ENCODE measurements at places on chromosomes 5 and 9.

GRCh38 chr5:11248966-11249365 lies 487.9 kb upstream of the DAP start:
- no peak for DNase-seq

- no peak for DNase-seq
These were observed 140.8 kb downstream of the SLC12A2 start for GRCh38 chr5:128224336-128224735.

GRCh38 chr9:14029806-14030374 lies 284.1 kb downstream of the NFIB start:
- DNase-seq: no peak

DNA sequence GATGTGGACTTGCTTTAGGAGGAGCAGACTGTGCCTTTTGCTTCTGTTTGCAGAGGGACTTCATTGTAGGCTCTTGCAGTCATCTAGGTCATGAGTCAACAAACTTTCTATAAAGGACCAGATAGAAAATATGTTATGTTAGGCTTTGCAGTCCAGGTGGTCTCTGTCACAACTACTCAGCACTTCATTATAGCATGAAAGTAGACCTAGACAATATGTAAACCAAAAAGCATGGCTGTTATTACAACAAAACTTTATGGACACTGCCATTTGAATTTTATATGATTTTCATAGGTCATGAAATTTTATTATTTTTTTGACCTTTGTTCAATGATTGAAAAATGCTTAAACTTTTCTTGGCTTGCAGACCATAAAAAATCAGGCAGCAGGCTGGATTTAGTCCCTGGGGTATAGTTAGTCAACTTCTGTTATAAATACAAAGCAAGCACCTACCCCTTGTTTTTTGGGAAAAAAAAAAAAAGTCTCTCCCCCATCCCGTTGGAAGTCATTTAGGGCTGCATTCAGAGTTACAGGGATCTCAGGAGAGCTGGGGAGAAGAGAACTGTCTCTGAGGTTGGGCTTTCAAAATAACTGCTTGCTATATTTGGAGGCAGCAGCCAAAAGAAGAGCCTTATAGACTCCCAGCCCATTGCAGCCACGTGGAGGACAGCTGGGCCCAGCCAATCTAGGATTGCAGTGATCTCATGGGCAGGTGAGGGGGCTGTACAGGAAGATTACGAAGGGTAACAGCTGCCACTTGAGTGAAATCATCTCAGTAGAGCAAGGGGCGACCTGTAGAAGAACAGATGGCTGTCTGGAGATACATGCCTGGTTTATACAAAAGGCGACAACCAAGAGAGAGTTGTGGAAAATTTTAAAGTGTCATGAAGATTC lies 136.6 kb upstream of the TNC start:
- no peak for DNase-seq

DNA sequence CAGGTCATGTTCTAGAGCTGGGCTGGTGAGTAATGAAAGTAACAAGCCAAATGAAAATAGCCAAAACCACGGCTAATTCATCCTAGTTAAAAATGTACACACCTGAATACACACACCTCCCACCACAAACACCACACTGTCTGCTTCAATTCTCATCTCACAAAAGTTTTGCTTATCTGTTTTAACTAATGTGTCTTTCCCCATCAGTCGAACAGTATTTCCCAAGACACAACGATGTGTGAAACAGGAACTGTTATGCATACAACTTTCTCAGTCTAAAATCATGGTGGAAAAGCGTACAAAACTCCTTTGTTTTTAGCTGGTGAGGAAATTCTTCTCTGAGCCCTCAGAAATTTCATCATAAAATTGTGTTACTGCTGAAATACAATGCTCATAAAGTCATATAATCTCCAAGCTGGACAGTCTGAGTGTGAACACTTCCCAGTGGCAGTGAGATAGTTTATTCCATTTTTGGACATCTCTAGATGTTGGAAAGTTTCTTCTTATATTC lies 242.4 kb downstream of the EFNA5 start:
- DNase-seq: no peak

DNA sequence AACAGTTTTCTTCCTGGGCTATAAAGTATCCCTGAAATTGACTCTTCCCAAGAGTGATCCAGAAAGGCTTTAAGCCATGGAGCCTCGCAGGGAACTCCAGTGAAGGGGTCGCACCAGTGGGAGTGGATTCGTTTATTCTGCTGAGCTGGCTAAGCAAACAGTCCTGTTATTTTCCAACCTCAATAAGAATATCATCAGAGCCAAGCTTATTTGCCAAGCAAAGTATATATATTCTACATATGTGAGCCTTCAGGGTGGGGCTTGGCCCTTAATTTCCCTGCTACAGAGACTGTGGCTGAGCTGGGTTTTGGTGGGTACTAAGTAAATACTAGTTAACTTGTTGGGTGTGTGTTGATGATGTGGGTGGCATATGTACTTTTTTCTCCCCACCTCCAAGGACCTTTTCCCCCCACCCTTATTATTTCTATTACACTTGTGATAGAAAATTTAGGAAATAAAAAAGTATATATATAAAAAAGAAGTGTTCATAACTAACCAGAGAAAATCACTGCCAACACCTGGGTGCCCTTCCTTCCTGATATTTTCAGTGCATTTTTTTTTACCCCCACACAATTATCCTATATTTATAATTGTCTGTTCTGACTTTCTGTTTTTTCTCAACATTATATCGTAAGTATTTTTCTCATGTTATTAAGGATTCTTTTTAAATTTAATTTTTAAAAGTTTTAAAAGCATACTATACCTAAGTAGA lies 5.3 kb downstream of the GSN start:
- DNase-seq: no peak

DNA sequence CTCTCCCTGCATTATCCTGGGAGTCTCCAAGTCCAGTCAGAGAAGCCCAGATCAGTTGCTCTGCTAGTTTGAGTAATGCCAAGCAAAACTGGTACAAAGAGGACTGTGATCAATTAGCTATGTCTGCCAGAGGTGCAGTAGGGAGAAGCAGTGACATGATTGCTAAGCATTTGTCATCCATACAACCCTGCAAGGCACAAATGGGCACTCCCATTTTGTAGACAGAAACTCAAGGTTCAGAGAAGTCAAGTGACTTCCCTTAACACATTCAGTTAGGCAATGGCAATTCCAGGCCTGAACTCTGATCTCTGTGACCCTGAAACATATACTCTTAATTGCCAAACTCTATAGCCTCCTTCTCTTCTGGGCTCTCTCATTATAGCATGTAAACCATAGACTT lies 34.0 kb downstream of the NDST1 start:
- no peak for DNase-seq

DNA sequence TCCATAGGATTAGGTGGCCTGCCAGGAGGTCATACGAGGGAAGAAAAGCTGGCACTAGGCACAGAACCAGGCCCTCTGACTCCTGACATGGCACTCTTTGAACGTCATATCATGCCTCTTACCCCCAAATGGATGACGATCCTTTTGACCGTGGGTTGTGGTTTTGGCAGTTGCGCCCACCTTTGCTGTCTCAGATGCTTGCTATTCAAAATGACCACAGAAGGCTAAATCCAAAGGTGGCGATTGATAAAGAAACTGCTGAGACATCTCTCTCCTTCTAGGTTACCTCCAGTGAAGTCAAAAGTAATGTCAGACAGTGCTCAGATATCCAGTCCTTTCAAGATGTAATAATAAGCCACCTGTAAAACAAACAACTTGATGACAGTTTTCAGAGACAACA lies 385.0 kb downstream of the EFNA5 start:
- no peak for DNase-seq

DNA sequence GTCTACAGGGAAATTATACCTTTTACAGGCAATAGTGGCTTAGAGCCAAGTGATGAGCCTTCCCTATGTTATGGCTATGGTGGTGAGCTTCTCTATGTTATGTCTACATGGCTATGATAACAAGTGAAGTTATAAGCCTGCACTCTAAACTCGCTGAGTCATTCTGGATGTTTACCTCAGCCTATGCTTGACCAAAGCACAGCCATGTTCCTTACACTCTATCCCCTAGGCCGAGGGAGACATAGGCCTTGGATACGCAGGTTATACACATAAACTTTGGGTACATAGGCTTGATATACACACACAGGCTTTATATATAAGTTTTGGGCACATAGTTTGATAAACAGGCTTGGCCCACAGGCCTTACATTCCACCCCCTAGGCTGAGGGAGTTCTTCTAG lies 13.8 kb downstream of the DMAC1 start:
- DNase-seq: no peak

GRCh38 chr5:93580927-93581445 lies at the start of gene NR2F1-AS1:
Gene NR2F1-AS1 (minus strand): TSS chr5:93581219.
- no peak for DNase-seq

GRCh38 chr9:113488490-113488889 lies 25.0 kb downstream of the RGS3 start:
- DNase-seq: no peak

- DNase-seq: no peak
These were observed 32.6 kb downstream of the TPPP start for GRCh38 chr5:660491-661030.

DNA sequence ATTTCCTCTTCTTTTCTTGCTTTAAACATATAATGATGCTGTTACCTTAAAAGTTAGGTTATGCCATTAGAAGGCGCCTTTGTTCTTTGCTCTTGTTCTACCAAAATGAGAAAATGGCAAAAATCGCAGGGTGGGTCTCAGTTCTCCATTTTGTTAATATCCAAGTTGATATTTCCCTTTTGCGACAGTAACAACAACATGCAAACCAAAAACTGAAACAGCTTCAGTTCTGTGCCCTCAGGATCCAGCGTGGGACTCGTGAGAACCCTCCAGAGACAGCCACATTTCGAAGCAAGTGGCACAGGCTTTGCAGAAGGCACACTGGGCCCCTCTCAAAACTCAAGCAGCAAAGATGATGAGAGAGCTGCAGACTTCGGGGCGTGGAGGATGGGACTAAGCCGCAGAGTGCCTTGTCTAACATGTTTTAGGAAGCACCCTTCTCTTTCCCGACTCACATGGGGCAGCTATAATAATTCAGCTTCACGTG lies 33.0 kb upstream of the LCP2 start:
- no peak for DNase-seq

GRCh38 chr9:3177936-3178335 lies 334.0 kb upstream of the PUM3 start:
- DNase-seq: no peak

DNA sequence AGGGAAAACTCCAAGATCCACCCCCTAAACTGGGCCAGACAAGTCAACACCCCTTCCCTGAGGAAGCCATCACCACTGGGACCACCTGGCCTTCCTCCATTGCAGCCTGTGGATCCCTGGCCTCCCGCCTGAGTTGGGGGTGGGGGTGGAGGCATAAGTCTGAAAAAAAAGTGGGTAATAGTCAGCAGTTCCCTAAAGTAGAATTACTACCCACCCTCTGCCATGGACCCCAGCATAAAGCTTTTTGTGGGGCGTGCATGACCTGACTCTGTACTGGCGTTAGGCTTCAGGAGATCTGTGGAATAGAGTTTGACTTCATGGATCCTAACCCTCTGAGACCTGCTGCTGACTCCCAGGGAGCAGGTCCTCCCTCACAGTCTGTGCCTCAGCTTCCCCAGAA lies 2.0 kb upstream of the CXXC5 start:
- no peak for DNase-seq

DNA sequence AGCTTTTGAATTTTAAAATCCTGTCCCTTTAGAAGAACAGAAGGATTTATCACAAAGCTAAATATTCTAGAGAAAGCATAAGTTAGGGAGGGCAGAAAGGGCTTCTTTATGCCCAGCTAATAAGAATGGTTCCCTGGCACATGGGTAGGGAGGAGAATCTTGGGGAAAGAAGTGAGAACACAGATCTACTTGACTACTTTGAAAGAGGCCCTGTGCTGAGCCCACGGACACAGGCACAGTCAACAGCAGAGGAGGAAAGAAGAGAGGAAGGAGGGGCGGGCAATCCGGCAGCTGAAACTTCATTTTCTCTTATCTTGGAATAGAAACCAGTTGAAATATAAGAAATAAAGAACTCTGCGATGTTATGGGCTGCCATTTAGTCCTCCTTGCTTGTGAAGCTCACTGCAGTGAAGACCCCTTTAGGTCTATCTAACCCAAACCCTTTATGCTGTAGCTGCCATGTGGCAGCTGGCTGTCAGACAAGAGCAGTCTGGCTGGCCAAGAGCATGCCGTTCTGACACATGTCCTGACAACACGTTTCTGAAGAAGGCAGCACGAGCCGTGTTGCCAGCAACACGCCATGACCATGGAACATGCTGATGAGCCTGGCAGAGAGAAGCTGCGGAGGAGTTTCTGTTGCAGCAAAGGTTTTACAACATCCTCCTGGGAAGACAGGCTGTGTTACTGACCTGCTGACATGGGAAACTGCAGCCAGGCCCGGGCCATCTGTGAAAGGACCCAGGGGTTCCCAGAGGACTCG lies 34.2 kb downstream of the ABLIM3 start:
- no peak for DNase-seq

GRCh38 chr9:114619191-114619761 lies 8.2 kb downstream of the TMEM268 start:
- no peak for DNase-seq

- no peak for DNase-seq
These were observed 33.3 kb downstream of the DMRT2 start for GRCh38 chr9:1083325-1083913.

DNA sequence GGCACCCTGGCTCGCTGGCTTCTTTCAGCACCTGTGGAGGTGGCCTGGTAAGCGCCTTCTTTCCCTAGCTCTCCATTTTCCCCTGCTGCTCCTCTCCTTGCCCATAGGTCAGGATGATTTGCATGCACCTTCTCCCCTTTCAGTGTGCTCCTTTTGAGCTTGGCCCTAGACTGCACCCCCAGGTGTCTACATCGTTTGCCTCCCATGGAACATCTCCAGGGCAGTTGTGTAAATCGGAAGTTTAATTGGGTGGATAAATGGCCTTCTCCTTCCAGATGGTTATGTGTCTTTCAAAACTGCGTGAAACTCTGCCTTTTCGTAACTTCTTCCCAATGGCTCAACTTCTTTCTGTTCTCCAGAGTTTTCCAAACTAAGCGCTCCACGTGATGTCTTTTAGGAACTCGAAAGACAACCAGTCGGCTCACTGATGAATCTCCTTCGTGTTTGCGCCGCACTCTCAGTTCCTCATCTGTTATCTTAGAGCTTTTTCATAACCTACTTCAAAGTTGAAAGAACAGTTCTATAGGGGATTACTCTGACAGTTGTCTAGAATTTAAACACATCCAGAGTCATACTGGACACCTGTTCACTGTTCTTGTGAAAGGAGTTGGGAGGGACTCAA lies 1.7 kb downstream of the ADAMTS19 start:
- DNase-seq: no peak

All from activated effector memory CD4-positive, alpha-beta T cell treated with Interleukin-2 at 50 U/mL for 16 hours (primary cell).